ENCODE measurements at places on chromosomes 11 and 22.

- DNase-seq = no peak
Observed at GRCh38 chr22:45709866-45710265, 38.2 kb downstream of the ATXN10 start.

DNA sequence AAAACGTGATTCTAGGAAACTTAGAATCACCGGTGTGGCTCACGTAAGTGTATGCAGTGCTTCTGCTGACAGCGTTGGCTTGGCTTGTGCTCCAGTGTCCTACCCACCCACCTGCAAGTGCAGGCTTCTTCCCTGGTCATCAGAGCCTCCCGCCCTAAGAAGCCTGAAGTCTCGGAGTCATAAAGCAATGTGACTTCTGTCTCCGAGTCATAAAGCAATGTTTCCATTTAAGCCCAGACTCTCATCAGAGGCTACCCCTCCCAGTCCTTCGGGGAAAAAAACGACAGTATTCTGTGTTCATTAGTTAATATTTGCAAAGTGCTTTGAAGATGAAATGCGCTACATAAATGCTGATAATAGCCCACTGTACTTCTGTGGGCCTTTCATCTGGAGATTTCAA, 293.8 kb downstream of the OPCML start:
- no peak for DNase-seq

GRCh38 chr22:50072714-50073538, 12.3 kb downstream of the MLC1 start:
- no peak for DNase-seq

GRCh38 chr11:128942817-128943427, at the start of gene TP53AIP1:
TSS of gene TP53AIP1 (minus strand) at chr11:128942871. CDS start at chr11:128937818, 5,053 bp downstream.
- DNase-seq = no peak

GRCh38 chr11:62444835-62445234, 26.0 kb downstream of the SCGB1A1 start:
- no peak for DNase-seq
